ENCODE measurements at places on chromosomes 3 and 15. TPM values are rescaled to one million over a fixed set of nuclear protein-coding genes. Genes with fewer than 3 reads are reported as not detected.

DNA sequence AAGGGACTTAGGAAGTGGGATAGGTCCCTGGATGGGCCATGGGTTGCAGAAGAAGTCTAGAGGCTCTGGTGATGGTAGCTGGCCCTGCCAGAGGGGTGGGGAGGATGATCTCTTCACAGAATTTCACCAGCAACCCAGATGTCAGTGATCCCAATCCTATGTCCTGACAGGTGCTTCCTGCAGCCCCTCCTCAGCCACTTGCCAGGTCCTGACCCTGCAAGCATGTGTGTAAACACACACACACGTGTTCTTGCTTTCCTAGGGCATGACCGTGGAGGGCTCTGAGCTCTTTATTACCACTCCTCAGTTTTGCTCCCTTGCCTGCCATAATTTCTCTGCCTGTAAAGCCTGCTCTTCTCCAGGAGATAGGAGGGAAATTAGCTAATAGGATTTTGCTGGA, 12.5 kb downstream of the TEX264 start:
- no peak for DNase-seq

GRCh38 chr15:65937054-65937453, 67.8 kb downstream of the RAB11A start:
- no peak for DNase-seq

- no peak for DNase-seq
Observed at GRCh38 chr15:60399931-60400330, 2.1 kb upstream of the ANXA2 start.

DNA sequence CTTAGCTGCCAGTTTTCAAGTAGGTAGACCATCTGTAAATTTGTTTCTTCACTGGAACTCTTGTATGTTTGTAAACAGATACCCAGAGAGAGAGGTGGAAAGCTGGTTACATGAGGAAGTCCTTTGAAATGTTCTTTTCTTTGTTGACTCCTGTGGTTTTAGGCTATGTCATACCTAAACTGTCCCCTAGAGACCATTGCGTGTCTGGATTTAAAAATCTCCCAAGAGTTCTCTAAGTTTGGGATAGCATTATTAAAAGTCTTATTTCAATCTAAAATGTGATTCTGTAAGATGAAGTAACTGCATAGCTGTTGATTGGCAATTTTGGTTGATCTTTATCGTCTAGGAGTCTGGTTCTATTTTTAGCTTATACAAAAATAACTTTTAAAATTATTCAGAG, 127.2 kb downstream of the GHSR start:
- peak; percentile 72 for DNase-seq

DNA sequence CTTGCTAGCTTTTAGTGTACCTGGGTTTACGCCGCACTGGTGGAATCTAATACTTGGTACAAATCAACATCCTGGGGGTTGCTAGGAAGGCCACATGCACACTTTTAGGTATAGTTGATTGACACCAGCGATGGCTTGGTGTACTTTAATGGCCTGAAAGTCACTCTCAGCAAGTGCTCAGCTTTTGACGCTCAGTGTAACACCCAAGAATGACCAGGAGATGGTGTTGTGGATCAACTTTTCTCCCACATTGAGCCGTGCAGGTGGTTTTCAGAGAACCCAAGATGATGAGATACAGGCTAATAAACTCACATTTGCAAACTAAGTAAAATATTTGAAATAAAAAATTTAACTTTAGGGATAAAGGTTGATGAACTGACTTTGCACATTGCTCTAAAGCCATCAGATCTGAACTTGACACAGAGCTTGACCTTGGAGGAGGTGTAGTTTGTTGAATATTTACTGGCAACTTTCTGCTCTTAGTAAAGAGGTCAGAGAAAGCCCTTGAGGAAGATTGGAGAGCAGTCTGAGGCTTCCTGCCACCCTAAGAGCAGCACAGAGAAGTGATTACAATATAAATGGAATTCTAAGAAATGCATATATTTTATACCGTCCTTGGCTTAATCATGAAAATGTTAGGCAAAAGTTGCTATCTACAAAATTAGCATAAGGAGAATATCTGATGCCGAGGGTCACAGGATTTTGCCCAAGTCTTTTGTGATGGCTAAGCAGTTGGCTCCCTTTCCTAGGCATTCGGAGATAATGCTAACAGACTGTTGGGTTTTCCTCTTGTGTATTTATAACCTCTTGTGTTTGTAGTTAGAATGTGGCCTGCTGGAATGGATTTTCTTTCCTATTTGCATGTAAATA, 143.4 kb upstream of the RASGRP1 start:
- DNase-seq = peak; percentile 65

DNA sequence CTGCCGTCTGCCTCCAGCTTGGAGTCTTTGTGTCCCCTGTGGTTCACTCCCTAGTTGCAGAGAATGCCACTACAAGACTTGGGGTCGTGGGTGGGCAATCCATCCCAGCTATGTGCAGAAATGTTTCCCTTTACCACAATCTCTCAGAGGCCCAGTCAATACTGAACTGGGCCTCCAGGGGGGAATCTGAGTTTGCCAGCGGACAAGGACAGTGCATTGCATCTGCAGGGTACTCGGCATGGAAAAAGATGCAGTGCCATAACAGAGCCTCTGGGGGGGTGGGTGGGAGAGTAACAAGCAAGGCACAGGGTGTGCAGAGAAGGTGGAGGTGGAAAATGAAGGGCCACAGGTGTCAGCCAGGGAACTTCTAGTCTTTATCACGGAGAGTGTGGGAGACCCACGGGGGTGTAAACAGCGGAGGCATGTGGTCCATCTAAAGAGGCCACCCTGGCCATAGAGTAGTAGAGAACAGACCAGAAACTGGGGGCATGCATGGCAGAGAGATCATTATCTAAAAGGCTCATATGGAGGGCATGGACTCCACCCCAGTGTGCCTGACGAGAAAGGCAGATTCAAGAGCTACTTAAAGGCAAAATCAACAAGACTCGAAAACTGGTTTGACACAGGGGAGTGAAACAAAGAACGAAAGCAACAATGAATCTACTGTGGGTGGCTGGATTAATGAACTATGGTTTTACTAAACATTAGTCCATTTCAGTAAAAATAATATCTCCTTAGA, 182.4 kb downstream of the ANXA2 start:
- DNase-seq = no peak

- DNase-seq = no peak
Observed at GRCh38 chr3:129130291-129130813, 8.7 kb upstream of the RAB43 start.

- no peak for DNase-seq
Observed at GRCh38 chr3:127037418-127037841, 54.5 kb downstream of the PLXNA1 start.

GRCh38 chr3:160224256-160224655, 966 bp upstream of the C3orf80 start:
- DNase-seq = no peak

- DNase-seq = no peak
Observed at GRCh38 chr15:57144448-57144847, 226.0 kb downstream of the TCF12 start.

DNA sequence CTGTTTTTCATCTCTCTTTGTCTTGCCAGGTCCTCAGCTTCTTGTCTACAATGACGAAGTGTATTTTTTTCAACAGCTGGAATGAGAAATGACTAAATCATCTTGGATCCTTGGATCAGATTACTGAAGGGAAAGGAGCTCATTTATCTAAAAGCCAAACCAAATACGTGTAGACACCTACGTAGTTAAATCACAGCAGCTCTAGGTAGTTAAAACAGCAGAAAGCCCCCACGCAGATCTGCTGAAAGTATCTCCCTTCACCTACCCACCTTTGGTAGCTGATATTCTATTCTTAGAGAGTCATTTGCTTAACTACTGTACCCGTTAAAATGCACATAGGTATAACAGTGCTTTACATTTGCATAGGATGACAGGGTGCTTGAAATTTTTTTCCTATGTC, 105.5 kb upstream of the WNT5A start:
- no peak for DNase-seq

DNA sequence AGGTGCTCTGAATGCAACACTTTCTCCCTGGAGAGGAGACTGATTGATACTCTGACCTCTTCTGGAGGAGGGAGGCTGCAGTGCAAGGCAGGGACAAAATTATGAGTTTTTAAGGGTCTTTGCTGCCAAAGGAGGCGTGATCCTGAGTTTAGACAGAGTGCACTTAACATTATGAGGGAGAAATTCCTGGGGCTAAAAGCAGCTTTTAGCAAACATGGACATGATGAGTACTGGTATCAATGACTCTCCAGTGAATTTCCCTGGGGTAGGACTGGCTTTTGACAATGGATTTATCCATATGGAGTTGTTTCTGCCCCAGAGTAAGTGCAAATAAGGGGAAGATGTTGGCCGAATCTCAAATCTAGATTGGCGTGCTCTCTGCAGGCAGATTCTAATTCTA, 133.1 kb downstream of the THSD4 start:
- no peak for DNase-seq

DNA sequence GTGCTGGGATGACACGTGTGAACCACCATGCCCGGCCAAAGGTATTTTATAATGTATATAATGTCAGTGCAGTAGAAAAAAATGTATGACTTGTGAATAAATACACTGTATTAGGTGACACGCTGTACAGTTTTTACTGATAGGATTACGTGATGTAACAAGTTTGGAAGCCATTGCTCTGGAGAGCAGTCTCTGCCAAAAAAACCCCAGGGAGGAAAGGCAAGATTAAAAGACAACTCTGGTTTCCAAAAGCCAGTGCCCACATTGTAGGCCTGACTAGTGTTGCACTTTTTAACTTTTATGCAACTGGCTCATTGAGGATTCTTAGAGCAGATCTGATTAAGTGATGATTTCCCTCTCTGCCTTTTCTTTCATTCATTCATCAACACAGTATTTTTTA, 62.0 kb upstream of the SLC2A2 start:
- DNase-seq = no peak

DNA sequence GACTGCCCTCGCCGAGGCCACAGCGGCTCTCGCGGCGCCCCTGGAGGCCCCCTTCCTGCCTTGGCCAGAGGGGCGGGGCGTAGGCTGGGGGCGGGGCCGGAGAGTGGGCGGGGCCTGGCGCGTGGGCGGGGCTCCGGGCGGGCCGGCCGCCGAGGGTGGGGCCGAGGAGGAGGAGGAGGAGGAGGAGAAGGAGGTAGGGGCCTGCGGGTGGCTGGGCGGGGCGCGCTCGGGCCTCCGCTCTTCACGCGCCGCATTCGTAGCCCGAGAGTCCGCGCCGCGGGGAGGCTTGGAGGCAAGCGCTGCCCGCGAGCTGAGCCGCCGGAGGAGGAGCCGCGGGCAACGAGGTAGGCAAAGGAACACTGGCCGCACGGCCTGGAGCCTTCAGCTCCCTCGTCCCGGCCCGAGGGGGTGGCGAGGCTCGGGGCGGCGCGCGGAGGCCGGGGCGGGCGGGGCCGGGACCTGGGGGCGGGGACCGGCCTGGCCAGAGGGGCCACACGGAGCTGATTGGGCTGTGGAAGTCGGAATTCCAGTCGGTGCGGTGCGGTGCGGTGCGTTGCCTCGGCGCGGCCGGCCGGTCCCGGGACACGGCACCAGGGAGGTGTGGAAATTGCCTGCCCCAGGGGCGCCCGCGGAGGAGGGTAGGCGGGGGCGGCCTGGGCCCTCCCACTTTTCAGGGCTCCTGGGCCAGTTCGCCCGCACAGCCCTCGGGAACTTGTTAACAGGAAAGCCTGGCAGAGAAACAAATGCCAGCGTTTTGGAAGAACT, at the start of gene PPP2R3A:
TSS of gene PPP2R3A (plus strand) at position 223 of the 765 bp plus-strand sequence. CDS start 35,771 bp downstream, outside the sequence.
- peak; percentile 70 for DNase-seq

DNA sequence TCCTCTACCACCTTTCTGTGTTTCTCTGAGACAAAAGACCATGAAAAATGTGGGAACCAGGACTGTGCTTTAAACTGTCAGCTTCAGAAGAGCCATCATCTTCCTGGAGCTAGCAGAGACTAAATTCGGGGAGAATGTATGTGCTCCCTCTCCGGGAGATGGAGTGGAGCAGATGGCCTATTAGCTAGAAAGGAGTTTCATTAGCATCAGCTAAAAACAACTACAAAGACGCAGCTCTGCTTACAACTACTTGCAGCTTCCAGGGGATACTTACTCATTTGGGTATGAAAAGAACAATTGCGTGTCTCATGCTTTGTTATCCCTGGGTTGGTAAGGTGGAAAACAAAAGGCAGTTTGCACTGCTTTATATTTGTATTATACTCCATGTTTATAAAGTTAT, 159.6 kb downstream of the MFSD1 start:
- DNase-seq = no peak

DNA sequence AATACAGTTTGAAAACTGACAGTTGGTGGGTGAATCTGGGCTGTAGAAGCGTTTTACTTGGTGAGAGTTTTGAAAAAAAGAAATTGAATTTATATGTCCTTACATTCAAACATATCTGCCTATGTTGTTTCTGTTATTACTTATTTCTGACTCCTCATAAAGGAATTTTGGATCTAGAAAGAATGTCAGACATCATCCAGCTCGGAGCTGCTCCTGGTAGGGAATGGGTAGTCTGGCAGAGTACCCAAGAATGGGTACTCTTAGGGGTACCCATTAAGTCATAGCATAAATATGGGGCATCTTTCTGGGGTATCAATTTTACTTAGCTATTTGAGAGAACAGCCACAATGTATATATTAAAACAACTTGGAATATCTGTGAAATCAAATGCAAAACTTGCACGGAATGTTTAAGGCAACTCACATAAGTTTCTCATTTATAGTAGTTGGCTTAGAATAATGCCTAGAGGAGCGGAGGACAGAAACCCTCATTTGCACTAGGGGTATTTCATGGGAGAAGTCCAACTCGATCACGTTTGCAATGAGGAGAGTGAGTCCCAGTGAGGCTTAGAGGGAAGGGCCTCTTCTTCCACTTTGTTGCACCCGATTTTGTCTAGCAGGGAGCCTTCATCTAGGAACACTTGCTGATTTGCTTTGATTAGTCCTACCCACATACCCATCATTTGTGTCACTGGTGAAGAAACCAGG, 2.4 kb upstream of the LARP6 start:
- DNase-seq = no peak

DNA sequence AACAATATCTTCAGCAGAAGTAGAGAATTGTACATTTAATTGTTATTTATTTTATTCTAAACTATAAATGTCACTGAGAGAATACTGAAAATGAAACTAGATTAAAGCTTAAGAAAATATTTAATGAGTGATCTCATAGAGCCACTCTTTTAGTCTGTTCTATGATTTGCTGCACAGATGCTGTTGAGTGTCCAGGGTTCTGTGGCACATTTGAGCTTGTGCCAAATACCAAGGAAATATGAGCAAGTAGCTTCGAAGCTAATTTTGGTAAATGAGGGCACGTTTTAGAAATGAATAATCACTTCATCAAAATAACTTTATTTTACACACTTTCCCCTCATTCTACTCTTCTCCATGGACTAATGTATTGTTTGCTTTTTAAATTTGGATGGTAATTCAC, 53.6 kb upstream of the THRB start:
- DNase-seq = no peak

Gene EOMES
- not detected for total RNA-seq

Gene TXNRD3
- total RNA-seq = 9.5 TPM

Gene CDHR4
- not detected for total RNA-seq

Gene ADAMTS17
- 1.4 TPM for total RNA-seq

Gene A4GNT
- not detected for total RNA-seq

Gene LIPC
- total RNA-seq = 1.6 TPM

Gene FANCD2OS
- total RNA-seq = not detected

Gene CCR9
- not detected for total RNA-seq
